ENCODE measurements at places on chromosomes 7 and 10.

DNA sequence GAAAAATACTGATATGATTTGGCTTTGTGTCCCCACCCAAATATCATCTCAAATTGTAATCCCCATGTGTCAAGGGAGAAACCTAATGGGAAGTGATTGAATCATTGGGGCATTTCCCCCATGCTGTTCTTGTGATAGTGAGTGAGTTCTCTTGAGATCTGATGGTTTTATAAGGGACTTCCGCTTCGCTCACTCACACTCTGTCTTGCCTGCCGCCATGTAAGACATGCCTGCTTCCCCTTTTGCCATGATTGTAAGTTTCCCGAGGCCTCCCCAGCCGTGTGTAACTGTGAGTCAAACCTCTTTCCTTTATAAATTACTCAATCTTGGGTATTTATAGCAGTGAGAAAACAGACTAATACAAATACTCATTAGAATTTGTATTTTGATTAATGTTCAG lies 5.1 kb upstream of the MRPS17 start:
- DNase-seq = no peak

DNA sequence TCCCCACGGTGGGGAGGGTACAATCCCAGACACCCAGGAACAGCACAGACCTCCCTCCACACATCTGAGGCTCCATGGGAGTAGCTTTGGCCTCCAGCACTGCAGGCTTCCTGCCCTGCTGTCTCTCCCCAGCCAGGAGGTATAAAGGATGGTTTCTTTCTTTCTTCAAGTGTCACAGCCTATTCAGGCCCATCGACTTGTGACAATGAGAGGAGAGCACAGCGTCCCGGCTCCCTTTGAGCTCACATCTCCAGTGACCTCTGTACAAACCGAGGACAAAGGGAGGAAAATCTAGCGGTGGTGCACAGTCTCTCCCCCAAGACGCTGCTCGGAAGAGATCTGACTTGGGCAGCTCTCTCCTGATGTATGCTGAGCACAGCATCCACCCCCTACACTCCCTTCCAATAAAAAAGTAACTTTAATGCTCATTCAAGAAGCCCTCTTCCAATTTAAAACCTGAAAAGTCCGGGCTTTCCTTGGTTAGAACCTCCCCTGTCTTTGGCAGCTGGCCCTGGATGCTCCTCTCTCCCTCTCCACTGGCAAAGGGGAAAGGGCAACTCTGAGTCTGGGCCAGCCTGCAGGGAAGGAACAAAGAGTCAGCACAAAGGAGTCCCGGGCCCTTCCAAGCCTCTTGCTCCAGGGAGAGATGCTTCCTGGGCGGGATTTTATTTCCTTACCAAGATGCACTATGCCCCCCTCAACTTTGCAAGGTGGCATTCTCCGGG lies 18.0 kb downstream of the CHST15 start:
- DNase-seq = no peak

DNA sequence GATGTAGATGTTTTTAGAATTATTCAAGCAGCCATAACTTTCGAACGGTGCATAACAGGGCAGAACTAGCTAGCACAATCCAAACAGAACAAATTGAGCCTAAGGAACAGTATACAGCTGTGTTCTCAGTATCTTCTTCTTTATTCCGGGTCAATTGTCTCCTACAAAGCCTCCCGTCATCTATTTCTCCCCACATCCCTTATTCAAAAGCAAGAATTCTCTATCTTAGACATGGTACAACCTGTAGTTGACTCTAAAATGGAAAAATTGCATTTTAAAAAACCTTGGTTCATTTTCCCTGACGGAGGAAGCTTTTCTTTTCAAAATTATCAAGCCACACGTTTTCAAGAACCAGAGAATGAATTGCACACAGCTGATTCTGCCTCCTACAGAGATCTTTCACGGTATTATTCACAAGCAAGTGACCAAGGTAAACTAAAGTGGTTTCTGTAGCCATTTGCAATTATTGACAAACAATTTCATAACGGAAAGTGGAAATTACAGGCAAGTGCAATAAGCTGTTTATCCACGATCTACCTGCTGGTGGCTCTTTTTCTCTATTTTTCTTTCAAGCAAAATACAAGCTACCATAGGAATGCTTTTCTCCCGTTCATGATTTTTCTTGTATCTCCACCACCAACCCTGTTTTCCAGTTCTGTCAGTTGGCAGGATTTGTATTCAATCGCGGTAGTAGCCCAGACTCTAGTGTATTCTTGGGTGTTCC lies 2.3 kb downstream of the GRM8 start:
- DNase-seq = no peak

GRCh38 chr7:81333004-81333403 lies 414.2 kb upstream of the SEMA3C start:
- DNase-seq = no peak

DNA sequence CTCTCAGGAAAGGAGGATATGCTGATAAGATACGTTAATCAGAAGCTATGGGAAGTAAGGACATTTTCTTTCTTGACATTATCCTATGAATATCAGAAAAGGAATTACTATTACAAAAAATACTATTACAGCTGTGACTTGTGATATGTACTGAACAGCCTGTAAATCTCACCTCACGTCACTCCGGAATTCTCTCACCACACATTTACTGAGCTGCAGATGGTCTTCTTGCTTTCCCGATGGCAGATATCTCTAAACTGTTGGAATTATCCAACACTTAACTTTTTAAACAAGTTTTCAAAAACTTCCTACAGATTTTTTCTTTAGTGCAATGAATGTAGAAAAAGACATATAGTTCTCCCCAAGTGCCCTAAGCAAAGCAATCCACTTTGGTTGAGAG lies 313.4 kb downstream of the GPR37 start:
- no peak for DNase-seq

DNA sequence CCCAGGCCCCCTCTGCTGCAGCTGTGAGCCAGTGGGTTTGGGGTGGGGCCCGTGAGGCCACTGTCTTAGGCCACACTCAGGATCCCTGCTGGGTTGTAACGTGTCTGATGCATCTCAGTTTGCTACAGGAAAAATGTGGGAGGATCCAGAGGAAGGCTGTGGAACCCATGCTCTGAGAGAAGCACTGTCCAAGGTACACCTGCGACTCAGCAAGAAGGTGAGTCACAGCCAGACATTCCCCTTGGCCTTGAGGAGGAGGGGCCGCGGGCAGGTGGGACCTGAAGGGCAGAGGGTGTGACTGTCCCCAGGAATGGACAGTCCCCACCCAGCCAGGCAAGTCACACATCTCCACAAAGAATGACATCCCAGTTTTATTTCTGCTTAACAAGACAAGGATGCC lies 27.8 kb upstream of the C10orf120 start:
- DNase-seq = no peak

- DNase-seq = no peak
These were observed 67.2 kb downstream of the CCSER2 start for GRCh38 chr10:84395581-84395980.

GRCh38 chr7:128831994-128832879 lies 2.0 kb downstream of the FLNC start:
- DNase-seq = no peak

GRCh38 chr7:150996376-150997074 lies 5.7 kb downstream of the NOS3 start:
- DNase-seq = no peak

GRCh38 chr10:7374795-7375194 lies 36.0 kb downstream of the SFMBT2 start:
- no peak for DNase-seq

GRCh38 chr7:108454674-108455550 lies 1.3 kb downstream of the NRCAM start:
- no peak for DNase-seq

DNA sequence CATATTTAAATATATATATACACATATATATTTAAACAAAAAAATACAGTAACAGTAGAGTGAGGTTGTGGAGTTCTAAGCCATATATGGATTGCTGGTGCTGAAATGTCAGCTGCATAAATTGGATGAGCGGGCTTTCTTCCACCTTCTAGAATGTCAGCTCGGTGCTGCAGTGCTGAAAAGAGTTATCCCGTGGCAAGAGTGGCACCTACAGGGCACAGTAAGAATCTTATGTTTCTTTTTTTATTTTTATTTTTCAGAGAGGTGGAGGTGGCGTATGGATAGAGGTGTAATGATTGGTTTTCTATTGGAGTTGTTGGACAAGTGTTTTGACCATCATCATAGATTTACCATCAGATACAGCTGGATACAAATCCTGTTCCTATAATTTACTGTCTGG lies 86.2 kb upstream of the DYNC1I1 start:
- peak; percentile 34 for DNase-seq

DNA sequence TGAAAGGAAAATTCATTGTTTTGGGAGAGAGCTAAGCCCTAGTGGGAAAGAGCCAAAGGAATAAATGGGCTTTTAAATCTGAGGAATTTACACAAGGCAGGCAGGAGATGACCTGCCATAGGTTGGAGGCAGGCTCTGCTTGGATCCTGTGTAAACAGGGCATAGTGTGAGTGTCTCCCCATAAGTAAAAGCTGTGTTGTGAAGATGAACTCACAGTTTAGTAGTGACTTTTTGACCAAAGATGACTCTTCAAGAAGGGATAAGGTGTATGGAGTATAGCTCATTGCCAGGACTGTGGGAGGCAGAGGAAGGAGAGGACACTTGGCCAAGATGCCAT lies 63.2 kb downstream of the KAT6B start:
- DNase-seq = no peak

All from NCI-H1436 treated with DMSO at 0.1 percent for 48 hours (cell line).